ENCODE measurements at places on chromosomes 13 and 19.

- peak; percentile 49 for DNase-seq
Observed at GRCh38 chr13:20160306-20161274, at the start of gene GJA3. TSS of gene GJA3 (minus strand) at chr13:20161052. CDS start at chr13:20143288, 17,764 bp downstream.

GRCh38 chr13:111359930-111360329 lies 39.5 kb downstream of the TEX29 start:
- no peak for DNase-seq

- DNase-seq: no peak
Observed at GRCh38 chr13:113634279-113635047, 23.5 kb downstream of the ATP4B start.

DNA sequence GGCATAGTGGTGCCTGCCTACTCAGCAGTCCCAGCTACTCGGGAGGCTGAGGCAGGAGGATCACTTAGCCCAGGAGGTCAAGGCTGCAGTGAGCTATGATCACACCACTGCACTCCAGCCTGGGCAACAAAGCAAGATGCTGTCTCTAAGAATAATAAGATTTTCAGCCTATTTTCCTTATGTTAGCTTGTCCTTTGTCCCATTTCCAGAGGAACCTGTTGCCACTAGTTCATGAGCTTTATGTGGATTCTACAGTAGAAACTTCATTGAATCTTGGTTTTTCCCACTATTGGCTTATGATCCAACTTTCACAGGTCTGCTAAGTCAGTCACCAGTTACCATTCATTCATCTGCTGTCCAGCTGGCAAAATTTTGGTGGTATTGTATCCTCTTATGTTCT lies 18.2 kb downstream of the FFAR2 start:
- DNase-seq: no peak

GRCh38 chr19:41398050-41398418 lies 416 bp downstream of the BCKDHA start:
- no peak for DNase-seq

DNA sequence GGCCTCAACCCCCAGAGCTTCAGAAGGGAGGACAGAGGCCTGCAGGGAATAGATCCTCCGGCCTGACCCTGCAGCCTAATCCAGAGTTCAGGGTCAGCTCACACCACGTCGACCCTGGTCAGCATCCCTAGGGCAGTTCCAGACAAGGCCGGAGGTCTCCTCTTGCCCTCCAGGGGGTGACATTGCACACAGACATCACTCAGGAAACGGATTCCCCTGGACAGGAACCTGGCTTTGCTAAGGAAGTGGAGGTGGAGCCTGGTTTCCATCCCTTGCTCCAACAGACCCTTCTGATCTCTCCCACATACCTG lies 969 bp upstream of the CEACAM5 start:
- DNase-seq: no peak

- DNase-seq: no peak
Observed at GRCh38 chr13:71977028-71977427, 110.0 kb upstream of the DACH1 start.

DNA sequence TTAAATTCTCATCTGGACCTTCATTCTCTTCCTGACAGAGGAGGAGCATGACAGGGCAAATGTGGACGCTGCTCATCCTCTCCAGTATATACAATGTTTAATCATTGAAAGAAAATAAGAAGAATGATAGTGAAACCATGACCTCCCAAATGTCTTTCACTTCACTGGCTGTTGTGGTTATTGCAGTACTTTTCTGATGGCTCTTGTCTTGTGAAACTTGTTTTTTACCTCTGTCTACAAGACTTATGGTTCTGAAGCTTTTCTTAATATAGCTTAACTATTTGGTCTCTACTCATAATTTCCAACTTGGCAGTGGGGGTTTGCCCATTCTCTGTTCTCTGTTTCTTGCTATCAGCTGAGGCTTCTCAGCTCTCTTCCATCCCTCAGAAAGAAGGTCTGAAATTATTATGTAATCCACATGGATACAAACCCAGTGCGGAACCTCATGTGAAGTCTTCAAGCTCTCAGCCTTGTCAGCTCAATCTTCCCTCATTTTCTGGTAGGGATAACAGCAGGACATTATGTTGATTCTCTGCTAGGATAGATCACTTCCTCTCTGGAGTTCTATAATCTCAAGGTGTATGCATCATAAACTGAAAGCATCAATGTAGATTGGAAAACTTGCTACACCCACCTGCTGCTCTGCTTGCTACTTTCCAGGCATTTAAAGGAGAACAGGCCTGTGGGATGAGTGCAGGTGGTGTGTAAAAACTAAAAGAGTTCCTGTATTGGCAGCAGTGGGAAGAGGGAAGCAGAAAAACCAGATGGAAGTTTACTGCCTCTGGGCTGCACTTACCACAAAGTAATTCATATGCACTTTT lies 250.3 kb upstream of the HTR2A start:
- DNase-seq: no peak

- DNase-seq: no peak
Observed at GRCh38 chr13:112060899-112061366, 6.0 kb upstream of the SOX1 start.

DNA sequence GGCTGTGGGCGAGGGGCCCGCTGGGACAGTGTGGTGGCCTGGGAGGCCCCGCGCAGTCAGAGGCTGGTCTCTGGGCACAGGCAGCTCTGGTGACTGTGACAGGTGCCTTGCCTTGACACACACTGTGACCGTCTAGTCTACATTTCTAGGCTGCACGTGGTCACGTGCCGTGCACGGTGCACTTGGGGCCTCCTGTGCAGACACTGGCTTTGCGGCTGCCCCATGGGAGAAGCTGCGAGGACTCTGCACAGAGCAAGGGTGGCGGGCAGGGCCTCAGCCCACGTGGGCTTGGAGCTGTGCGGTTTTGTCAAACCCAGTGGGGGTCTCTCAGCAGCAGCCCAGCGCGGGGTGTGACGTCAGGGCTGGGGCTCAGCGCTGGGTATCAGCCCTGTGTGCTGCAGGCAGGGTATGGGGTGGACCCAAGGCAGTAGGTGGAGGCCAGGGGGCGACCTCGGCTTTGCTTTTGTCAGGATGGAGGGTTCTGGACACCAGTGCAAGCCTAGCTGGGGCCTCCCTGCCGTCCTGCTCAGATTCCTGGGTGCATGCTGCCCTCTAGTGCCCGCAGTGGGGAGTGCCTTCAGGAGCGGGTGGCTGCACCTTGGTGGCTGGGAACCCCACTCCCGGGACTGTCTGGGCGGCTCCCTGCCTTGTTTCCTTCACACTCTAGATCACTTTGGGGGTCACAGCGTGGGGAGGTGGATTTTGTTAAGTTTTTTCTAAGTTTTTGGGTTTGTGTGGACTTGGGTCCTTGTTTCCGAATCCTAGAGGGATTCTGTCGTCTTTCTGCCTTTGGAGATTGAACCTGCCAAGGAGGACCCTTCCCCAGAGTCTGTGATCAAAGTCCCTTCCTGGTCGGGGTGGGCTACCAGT lies 62.6 kb downstream of the KDM4B start:
- peak; percentile 81 for DNase-seq

- no peak for DNase-seq
Observed at GRCh38 chr19:55578761-55579747, 1.6 kb downstream of the ZNF579 start.

DNA sequence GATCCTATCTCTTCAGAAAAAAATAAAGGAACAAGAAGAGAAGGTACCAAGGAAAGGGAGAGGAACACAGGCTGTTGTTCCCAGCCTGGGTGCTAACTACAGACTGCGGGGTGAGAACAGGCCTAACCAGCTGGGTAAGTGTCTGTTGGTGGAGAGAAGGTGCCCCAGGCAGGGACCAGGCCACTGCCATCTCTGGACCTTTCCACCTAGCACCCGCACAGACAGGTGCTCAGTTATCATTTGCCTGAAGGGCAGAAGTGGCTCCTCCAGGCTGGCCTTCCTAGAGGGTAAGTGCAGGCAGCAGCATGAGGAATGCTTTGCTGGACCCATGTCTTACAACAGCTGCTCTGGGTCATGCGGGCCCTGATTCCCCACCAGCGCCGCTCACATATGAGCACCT lies 10.1 kb downstream of the DNMT1 start:
- no peak for DNase-seq
